Renal pelvis (tissue), 12 donors: ENCODE measurements at places on chromosomes 2 and 18. TPM values are rescaled to one million over a fixed set of nuclear protein-coding genes. Genes with fewer than 3 reads are reported as not detected.

- DNase-seq: no peak
Observed at GRCh38 chr2:7609974-7610373, 692.8 kb downstream of the RNF144A start.

DNA sequence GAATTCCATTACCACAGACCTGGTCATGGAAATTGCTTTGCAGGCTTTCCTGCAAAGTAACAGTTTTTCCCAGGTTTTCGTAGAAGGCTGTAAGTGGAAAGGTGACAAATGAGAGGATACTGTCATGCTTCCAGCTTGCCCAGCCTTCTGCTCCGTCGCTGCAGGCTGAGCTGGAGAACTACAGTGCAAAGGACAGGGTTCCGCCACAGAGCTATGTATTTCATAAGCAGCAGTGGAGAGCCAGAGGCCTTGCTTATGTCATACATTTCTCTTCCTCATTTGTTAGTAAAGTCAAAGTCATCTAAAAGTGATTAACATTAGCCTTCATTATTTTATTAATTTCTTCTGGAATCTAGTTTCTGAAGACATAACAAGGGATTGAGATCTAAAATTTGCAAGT is 72.9 kb upstream of the RBM44 start:
- no peak for DNase-seq

GRCh38 chr2:601387-601698 is 75.9 kb downstream of the TMEM18 start:
- DNase-seq: no peak

GRCh38 chr2:161576421-161576820 is 47.8 kb upstream of the SLC4A10 start:
- DNase-seq: no peak

- no peak for DNase-seq
Observed at GRCh38 chr2:224085811-224086210, 46.7 kb upstream of the SERPINE2 start.

DNA sequence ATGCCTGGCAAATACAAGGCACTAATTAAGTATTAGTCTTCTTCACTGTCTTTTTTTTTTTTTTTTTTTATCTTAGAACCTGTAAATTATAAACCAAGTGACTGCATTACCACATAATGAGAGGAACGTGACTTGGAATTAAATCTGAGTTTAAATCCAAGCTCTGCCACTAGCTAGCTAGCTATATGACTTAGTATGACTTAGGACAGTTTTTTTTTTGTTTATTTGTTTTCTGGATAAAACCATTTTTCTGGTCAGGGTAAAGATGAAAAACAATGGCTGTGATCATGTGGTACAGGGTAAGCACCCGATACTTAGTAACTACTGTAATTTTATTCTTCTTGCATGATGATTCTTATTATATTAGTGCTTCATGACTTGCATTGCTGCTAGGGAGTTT is 191.8 kb upstream of the LRRTM1 start:
- no peak for DNase-seq

DNA sequence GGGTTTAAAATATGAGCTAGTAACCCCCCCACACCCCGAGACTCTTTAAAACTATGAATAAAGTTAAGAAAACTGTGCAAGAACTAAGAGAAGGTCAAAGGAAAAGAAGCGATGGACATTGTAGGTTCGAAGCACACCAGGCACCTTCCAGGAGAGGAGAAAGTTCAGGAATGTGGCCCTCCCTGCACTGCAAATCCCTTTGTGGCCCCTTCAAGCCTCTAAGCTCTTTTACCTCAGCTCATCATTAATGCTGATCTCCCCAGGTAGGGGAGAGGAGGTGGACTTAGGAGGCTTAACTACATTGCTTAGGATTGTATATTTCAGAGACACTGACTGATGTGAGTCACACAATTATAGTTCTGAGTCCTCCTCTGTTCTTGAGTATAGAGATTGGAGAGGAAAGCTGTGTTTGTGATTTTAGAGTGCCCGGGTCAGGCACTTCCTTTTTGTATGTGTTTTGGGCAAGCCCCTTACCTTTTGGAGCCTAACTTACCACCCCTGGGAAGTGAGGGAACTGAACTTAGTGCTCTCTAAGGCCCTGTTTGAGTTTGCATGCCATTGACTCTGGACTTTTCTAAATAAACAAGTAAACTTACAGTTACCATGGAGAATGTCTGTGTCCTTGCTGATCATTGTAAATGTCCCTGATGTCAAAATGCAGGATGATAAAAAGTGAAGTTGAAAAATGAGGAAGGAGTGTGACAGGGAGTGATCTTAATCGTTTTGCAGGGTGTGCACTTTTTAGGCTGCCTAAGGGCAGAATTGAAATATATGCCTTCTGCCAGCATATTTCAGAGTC is 140.8 kb upstream of the ZEB2 start:
- DNase-seq: no peak

GRCh38 chr2:64015391-64015790 is 3.8 kb downstream of the VPS54 start:
- DNase-seq: no peak

GRCh38 chr2:124320051-124320688 is 295.1 kb downstream of the CNTNAP5 start:
- DNase-seq: no peak

- no peak for DNase-seq
Observed at GRCh38 chr18:23617412-23618014, 31.2 kb upstream of the NPC1 start.

- DNase-seq: no peak
Observed at GRCh38 chr2:71861186-71862160, 286.2 kb downstream of the CYP26B1 start.

DNA sequence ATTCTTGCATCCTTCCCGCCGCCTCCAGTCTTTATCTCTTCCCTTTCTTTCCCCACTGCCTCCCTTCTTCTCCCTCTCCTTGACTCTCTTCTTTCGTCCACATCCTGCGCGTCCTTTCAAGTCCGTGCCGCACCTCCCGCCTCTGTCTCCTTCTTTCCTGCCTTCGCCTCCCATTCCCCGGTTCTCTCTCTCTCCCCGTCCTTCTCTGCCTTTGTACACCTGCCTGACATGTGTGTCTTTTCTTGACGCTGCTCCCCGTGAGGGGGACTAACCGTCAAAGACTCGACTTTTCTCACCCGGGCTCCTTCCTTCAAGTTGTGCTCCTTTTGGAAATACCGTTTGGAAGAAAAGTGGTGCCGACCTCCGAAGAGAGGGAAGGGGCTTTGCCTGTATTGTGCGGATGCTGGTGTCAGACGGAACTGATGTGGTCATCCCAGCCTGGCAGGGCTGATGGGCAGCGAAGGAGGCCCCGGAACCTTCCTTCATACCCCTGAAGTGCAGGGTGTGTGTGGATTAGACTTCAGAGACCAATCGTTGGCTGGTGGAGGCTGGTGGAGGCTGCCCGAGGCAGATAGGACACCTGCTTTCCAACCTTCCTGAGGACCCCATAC is 879 bp downstream of the TMEM178A start:
- no peak for DNase-seq

- no peak for DNase-seq
Observed at GRCh38 chr2:29940706-29941105, 19.3 kb upstream of the ALK start.

GRCh38 chr2:192005211-192005610 is 158.3 kb upstream of the CAVIN2 start:
- DNase-seq: no peak

DNA sequence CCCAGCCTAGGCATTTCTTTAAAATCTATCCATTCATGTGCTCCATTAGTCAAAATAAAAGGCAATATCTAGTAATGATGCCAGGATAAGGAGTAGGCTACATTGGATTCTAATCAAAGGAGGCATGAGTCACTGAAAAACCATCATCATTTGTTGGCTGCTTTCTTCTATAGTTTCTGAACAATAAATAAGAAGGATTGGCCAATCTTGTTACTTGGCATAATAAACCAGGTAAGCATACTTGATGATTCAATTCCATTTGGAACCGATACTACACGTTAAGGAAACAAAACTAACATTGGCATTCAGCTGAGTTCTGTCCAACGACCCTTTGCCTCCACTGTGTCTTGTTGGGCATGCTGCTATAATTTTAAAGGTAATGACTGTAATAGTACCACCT is 27.2 kb downstream of the ATP8B1 start:
- DNase-seq: no peak

- no peak for DNase-seq
Observed at GRCh38 chr2:214158851-214159250, 252.0 kb upstream of the VWC2L start.

The AUP1 gene
- 110 TPM for polyA plus RNA-seq

The CFAP221 gene
- polyA plus RNA-seq: 30.2 TPM

The SLC16A14 gene
- 6.9 TPM for polyA plus RNA-seq

The FAM98A gene
- 63.8 TPM for polyA plus RNA-seq

The SATB2 gene
- polyA plus RNA-seq: 18.9 TPM
